ENCODE measurements at places on chromosomes 11 and 22.

DNA sequence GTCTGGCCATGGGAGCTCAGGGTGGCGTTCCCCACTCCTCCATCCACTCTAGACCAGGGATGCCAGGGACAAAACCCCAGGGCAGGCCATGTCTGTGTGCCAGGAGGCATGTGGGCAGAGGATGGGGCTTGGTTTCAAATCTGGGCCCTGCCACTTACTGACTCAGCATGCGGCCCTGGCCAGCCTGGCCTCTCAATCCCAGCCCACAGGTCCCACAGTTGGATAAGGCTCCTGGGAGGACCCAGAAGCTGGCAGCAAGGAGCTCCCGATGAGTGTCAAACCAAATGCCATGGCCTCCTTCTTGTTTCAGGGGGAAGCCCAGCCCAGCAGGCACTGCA, 1290.4 kb downstream of the BRD1 start:
- no peak for DNase-seq

- DNase-seq = peak; percentile 3
These were observed 365.7 kb upstream of the CADM1 start for GRCh38 chr11:115869780-115870431.

DNA sequence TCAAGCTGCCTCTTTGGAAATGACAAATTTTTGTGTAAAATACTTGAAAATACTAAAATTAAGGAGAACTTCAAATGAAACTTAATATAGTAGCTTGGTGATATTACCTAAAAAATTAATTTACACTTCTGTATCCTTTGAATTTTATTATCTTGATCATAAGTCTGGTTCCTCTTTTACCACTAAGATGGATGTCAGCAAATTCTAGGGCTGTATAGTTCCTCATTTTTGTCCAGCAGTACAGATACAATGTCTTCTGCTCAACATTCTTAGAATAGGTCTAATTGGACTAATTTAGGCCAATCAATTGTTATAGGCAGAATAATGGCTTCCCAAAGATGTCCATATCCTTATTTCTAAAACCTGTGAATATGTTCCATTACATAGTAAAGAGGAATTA, 1298.0 kb upstream of the RAG2 start:
- DNase-seq = no peak

GRCh38 chr11:44149651-44150050, 54.2 kb downstream of the EXT2 start:
- peak; percentile 16 for DNase-seq

DNA sequence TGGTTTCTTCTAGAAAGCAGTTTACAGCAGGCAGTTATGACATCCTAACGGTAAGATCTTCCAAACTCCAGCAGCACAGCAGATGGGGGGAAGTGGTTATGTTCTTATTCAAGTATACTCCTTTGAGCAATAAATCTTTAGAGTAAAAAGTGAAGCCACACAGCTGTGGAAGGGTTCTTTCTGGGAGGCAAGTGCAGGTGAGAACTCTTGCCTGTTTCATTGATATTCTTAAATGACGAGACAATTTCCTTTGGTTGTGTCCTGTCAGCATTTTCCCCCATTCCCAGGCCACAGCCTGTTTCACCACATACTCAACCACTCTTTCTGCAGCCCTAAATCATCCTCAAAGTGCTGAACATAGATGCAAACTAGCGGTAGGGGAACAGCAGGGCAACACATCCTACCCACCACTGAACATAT, 207.3 kb upstream of the MTNR1B start:
- no peak for DNase-seq
